Activated T-helper 1 cell treated with anti-CD3 and anti-CD28 coated beads, Interleukin-2, amount 50 U/mL, for 16 hours (primary cell): ENCODE measurements at places on chromosomes 2 and 18.

DNA sequence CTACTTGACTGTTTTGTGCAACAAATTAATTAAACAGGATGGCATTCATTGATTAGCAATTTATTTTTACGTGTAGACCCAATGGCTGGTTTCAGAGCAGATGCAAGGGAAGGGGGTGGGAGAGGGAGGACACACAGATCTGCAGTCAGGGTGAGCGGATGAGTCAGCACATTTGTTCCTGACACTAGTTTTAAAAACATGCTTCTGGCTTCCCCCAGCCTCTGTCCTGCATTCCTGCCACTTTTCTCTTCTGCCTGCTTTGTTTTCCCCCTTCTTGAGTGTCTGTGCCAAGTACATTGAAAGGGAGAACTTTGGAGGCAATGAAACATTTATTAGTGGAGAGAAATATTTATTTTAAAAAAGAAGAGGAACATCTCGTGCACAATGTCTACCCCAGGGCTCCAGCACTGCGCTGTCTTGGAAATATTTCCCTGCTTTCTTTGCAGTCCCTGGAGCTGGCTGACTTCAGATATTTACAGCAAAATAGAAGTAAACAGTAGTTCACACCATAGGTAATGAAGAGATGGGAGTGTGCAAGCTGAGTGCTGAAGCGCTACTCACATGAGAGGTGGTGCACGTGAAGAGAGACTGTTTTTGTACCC, 52.2 kb downstream of the NRP2 start:
- no peak for DNase-seq

DNA sequence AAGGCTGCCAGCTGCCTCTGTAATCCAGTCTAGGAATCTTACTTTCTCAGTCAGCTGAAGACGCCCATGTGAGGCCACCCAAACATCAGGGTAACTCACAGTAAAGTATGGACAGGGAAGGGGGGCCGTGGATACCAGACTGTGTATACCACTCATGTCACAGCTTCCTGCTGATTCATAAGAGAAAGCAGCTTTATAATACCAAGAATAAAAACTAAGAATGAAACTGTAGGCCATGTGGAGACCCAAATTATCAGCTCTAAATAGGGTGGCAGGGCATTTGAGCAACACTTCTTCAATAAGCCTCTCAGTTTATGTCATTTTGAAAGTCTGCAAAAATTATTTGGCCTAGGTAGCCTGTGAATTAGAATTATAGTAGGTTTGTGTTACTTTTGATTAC, 115.0 kb upstream of the CDCA7 start:
- no peak for DNase-seq

DNA sequence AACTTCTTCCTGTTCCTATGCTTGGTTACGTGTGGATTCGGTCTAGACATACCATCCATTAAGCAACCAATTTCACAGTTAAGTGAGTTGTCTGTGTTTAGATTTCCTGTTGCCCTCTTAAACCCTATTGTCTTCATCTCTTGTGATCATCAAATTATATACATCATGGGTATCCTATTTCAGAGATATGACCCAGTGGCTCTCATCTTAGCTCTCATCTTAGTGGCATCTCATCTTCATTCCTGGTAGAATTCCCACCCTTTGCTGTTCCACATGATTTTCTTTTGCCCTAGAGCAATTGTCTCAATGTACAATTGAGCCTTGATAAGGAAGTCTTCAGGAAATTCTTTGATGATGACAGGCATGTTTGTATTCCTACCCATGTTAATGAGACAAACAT, 29.4 kb upstream of the FN1 start:
- DNase-seq, result no peak

GRCh38 chr2:129273266-129274037, 706.0 kb upstream of the RAB6C start:
- no peak for DNase-seq

DNA sequence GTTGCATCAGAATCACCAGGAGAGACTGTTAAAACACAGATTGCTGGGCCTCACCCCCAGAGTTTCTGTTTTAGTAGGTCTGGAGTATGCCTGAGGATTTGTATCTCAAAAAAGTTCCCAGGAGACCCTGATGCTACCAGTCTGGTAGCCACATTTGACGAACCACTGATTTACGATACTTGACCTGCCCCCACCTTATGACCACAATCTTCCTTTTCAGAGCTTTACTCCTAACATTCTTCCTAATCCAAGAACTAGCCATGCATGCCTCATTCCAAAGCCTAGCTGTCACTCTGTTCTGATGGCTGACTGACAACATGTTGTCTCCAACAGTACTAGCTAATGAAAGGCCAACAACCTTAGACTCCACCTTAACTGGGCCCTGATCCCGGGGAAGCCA, 191.4 kb downstream of the MBD2 start:
- DNase-seq, result no peak

DNA sequence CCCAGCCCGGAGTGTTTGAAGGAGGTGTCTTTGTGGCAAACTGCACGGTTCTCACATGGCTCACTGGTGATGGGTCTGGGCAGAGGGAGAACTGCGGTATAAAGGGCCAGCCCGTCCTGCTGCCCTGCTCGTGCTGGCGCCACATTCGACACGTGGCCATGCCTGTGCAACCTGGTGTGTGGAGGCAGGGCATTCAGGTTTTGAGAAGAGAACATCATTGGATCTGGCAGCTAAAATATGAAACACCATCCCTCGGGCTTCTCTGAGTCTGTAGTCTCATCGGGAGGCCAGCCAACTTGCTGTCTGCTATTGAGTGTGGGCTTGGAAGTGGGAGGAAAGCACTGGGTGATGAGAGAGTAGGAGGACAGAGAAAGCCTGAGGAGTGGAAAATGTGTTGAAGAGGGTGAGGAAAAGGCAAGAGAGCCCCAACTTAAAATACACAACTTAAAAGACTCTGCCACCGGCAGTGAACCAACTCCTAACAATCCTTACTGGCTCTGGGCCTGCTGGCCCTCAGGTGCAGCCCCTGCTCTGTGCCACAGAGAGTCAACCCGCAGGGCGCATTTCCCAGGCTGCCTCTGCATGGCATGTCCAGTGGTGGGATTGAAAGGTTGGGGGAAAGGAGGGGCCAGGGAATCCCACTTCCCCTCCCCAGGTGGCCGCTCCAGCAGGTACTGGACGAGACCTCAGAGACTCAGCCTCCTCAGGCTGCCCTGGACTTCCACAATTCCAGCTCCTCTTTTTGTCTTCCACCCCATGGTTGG, 112.7 kb upstream of the DLX2 start:
- DNase-seq, result no peak

- no peak for DNase-seq
These were observed at the start of gene C2orf80 for GRCh38 chr2:208189810-208190503. TSS of gene C2orf80 (minus strand) at chr2:208190030. CDS start at chr2:208186986, 3,044 bp downstream.

GRCh38 chr2:205925373-205926337, 160.3 kb downstream of the INO80D start:
- DNase-seq, result peak; percentile 48

DNA sequence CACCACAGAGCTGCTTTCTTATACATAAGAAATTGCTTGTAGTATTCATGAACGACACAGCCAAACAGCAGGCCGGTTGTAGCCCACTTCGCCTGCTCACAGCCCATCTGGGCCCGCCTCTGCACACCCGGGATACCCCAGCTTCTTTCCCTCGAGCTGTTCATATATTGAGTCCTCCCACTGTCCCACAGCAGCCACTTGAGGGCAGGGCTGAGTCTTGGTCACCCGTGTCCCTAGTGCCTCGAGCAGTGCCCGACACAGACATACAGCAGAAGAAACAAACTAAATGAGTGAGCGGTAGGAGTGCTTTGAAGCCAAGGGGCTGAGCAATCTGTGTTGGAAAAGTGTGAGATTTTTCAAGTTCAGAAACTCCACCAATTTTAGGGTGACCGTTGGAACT, 251.4 kb downstream of the KLHL29 start:
- no peak for DNase-seq

- peak; percentile 31 for DNase-seq
These were observed 883 bp downstream of the SMCHD1 start for GRCh38 chr18:2656237-2656980.

DNA sequence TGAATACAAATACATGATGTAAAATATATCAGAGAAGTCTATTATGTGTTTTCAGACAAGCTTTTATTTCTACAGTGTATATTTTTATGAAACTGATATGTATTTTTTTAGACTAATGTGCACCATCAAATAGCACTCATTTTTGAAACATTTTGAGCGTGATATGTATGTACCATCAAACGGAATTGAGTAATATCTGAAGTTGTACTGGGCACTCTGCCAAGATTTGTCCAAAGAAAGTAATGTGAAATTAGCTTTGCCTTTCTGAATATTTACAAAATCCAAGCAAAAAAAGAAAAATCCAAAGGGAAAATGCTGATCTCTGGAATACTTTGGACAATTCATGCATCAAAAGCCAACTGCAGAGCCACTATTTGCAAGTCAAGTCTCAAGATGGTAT, 972.0 kb downstream of the DPP10 start:
- no peak for DNase-seq

GRCh38 chr2:146228466-146229058, 1616.3 kb upstream of the ACVR2A start:
- DNase-seq, result no peak

DNA sequence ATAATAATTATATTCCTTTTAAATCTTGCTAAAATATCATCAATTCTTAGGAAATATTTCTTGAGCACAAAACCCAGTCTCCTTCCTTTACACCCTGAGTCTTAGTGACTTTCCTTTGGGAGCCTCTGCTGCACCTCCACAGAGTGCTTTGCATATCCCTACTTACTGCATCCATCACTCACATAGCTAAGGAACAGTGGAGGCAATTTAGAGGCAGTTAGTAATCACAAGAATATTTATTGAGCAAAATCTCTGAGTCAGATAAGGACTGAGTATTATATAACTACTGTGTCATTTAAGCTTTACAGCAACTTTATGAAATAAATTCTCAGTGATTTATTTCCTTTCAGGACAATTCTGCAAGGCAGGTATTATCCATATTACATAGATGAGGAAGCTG, 327.7 kb downstream of the TMX3 start:
- DNase-seq, result no peak

GRCh38 chr18:3691705-3692104, 241.7 kb downstream of the TGIF1 start:
- no peak for DNase-seq

DNA sequence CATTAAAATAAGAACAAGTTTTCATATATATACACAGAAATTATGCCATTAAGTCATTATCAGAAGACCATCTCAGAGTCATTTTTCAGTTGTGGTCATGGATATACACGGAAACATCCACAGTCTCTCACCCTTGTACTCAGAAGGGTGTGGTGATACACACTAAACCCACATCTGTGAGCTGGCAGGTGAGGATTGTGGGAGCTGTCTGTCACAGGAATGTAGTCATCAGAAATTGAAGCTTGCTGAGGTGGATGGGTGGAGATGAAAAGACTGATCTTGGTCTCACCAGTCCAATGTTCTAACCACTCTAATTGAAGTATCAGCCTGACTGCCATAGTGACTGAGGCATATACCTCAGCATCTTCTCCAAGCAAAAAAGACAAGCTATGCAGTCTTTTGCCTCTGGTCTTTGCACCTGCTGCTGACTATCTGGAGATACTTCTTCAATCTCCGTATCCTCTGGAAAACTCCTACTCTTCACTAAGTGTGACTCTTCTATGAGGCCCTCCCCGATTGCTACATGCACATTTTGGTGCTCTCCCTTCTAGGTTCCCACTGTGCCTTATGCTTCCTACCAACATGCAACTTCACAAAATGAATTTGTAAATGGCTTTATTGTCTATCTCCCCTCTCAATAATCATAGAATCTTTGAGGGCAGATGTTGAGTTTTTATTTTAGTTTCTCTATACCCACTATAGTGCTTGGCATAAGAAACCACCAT, 232.8 kb downstream of the DYM start:
- peak; percentile 7 for DNase-seq

DNA sequence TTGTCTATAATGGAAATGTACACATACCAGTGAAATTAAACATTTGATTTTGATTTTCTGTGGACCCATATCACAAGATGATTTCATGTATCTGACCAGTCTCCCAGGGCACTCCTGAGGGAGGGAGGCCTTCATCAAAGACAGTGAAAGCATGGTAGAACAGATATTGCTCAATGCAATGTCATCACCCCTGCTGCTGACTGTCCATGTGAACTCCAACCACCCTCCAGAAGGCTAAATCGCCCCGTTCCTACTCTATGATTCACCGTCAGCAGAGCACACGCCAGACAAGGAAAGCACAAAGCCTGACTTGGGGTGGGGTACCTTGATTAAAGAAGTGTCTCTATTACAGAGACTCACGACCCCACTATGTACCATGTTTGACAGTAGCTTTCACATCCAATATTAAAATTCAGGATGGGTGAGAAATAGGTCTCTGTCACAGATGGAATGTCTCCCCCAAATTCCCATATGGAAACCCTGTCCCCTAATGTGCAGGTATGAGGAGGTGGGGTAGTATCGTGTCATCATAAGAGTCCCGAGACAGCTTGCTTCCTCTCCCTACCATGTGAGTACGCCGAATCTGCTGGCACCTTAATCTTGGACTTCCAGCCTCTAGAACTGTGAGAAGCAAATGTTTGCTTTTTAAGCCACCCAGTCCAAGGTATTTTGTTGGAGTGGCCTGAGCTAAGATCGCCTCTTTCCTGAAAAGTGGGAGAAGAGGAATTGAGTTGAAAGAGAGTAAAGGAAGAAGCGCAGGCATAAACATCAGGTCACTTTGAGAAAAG, 42.4 kb downstream of the CYB5A start:
- no peak for DNase-seq

DNA sequence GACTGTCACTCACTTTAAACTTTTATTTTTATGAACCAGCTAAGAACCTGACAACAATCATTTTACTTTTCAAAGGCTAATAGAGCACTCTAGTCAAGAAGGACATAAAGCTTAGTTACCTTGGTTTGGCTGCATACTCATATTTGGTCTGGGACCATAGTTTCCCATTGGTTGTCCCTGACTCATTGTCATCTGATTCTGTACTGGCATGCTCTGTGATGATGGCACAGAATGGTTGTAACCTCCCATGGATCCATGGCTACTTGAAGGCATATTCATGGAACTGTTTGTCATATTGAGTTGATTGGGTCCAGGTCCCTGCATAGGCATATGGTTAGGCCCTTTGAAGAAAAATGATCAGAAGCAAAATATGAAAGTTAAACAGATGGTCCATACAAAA, 37.9 kb downstream of the SS18 start:
- no peak for DNase-seq

DNA sequence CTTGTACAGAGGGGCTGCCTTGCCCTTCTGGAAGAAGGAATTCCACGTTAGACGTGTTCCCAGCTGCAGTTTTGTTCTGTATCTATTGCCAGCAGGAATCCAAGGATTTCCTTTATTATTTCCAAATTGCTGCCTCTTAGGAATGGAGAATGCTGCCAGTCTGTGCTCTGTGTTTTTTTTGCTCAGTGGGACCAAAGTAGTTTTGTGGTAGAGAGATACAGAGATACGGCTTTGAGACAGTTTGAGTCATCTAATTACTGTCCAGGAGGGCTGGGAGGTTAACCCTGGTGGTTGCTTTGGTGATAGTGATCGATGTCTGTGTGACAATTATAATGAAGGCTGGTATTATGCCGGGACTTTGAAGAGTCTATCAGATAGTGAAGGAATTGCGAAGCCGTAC, 26.3 kb downstream of the ASAP2 start:
- no peak for DNase-seq

- DNase-seq, result no peak
These were observed 1.4 kb upstream of the DOK6 start for GRCh38 chr18:69399253-69399652.

- no peak for DNase-seq
These were observed 143.7 kb downstream of the MYO5B start for GRCh38 chr18:50051288-50051687.
